Inflammatory macrophage treated with lipopolysaccharide for 1 hour (primary cell): ENCODE measurements at places on chromosomes 5 and 9.

GRCh38 chr9:114849450-114849849 lies 43.6 kb upstream of the TNFSF15 start:
- no peak for DNase-seq

DNA sequence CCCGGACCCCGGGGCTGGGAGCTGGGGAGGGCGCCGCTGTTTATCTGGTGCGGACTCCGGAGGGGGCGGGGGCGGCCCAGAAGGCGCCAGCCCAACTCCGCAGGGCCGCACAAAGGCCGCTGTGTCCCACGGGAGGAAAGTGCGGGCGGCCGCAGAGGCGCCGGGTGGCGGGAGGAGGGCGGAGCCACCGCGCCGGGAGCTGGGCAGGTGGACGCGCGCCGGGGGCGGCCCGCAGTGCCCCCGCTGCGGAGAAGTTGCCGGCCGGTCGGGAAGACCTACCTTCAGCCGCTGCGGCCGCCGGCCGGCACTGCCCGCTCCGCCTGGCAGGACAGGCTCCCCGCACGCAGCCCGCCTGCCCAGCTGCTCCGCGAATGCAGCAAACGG lies 43.6 kb downstream of the NACC2 start:
- DNase-seq: no peak

DNA sequence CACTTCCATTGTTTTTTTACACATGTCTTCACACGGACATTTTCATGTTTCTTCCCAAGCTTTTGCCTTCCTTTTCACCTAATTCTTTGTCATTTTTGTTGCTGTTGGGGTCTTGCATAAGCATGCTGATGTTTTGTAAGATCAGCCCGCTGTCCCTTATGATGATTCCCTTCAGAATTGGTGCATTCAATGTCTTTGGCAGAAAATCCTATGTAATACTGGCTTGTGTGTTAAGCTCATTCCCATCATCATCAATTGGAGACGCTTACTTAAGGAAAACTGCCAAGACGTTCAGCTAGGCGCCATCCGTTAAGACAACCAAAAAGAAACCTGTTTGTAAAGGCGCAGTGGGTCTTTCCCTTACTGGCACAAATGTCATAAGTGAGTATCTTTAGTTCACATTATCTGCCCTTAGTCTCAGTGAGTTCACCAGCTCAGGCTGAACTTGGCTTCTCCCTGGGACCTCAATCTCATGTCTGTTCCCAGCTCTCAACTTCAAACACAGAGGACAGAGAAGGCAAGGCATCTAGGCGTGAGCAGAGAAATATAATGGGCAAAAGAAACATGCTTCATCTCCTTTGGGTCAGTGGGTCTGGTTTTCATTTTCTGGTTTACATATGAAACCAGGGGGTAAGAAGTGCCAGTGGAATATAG lies 97.9 kb downstream of the EFNA5 start:
- DNase-seq: no peak

GRCh38 chr5:142000704-142001484 lies 11.9 kb downstream of the GNPDA1 start:
- DNase-seq: no peak
